ENCODE measurements at places on chromosomes 2 and 18.

- no peak for DNase-seq
These were observed 58.6 kb upstream of the TFPI start for GRCh38 chr2:187612857-187613256.

DNA sequence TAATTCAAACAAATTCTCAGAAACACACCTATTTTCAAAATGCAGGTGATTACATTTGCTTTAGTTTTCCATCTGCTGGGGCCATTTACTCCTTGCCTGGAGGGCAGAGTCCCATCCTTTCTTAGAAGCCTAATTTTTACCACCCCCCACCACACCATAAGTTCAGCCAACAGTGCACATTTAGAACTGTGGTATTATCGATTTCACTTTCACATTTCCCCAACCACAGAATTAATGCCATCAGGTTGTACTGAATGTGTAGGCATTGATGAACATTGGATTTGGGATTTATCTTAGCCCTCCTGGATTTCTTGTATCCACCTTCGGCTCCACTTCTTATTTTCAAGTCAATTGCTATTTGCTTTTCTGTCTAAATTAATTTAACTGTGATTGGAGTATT lies 4.5 kb downstream of the SCYGR3 start:
- no peak for DNase-seq

GRCh38 chr2:44744961-44745892 lies 196.3 kb upstream of the SIX3 start:
- DNase-seq = no peak

- no peak for DNase-seq
These were observed 63.3 kb upstream of the GALNT5 start for GRCh38 chr2:157194097-157194688.

DNA sequence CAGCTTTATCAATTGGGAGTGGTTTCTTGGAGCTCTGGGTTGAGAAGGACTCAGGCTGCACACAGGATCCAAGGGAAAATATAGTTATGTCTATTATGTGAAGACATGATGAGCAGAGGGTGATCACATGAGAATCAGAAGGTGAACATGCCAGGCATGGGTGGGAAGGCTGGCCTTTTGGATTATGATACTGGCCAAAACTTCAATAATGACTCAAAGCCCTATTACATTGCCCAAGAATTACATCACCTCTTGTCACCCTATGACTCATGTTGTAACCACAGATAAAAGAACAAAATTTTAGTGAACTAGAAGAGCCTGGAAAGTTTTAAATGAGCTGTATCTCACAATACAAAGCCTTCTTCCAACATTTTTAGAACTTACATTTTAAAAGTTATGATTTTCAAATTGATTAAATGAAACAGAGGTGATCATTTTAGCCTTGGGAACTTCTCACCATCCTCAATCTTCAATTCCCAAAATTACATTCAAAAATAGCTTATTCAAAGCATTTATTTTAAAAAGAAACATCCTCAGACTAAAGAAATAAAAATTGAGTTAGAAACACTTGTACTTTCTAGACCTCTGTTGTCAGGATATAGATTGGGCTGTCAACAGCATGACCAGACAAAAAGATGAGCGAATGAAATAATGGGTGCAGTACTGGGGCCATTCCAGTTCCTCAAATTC lies 428.3 kb downstream of the MBD2 start:
- DNase-seq = peak; percentile 73

DNA sequence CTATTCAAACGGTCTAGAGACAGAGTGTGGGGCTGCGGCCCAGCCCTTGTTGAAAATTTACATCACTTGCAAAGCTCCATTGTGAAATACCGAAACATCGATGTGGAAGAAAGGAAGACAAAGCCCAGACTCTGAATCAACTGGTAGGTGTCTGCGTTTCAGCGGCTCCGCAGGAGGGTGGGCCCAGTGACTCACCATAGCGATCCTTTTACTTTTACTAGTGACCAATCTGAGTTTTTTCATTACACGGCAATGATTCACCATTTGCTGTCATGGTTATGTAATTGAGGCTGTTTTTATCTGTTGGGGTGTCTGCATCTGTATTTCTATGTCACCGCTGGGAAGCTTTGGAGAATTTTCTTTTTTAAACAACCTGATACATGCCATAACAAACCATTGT lies 66.6 kb upstream of the ODC1 start:
- DNase-seq = peak; percentile 14

All from GM04503 (cell line).